Right lung (tissue), 10 donors: ENCODE measurements at places on chromosomes 7 and 10.

DNA sequence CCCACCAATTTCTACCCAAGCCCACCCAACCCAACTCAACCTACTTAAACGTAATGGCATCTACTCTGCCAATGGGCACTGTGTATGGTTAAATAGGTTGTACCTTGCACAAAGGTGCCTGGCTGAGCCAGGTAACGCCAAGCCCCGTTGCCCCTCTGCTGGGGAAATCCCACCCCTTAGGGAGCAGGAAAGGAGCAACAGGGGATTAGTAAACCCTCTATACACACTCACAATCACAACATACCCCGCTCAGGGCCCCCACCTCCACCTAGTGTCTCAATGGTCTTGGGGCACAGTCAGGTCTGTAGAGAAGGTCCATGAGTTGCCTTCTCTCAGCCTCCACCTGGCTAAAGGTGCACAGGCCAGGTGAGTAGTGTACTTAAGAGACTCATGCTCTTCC lies 74.3 kb upstream of the PCBD1 start:
- no peak for DNase-seq

DNA sequence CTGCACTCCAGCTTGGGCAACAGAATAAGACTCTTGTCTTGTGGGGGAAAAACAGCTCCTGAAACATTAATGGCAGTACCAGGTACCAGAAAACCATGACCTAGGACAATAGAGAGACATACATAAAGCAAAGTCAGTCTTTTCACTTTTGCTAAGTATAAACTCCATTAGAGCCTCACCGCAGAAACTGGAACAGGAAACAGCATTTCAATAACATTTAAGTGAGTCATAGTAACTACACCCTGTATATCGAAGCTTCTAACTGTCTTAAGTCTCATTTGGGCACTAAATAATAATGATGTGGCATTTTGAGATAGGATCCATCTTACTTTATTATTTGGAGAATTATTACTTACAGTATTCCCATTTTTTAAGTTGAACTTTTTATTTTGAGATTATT lies 517.8 kb upstream of the CELF2 start:
- no peak for DNase-seq

GRCh38 chr7:129665013-129665401 lies 53.5 kb downstream of the NRF1 start:
- no peak for DNase-seq

- no peak for DNase-seq
These were observed 76.2 kb upstream of the CCDC71L start for GRCh38 chr7:106737202-106737562.

DNA sequence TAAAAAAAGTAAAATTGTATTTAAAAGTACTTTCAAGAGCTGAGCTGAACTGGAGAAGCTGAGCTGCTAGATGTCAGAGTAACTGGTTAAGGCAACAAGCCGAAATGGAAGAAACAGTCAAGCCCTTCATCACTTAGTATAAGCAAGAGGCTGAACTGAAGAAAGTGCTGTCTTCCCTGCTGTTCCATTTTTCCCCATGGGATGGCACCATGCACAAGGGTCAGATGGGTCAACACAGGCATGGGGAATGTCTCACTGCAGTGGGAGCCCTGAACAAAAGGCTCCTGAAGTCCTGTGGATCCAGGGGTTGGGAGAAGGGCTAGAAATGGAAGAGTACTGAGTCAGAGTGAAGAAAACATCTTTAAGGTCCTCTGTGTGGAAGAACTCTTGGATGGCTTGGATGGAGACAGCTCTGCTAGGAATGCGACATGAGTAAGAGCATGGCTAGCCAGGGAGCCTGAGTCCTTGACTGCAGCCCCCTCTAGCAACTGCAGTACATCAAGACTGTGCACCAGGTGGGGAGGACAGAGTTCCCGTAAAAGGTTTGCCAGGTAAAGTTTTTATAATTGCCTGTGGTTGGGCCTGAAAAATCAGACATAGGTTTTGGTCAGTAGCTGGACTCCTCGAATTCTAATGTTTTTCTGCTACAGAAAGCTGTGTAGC lies 348.3 kb downstream of the GPR158 start:
- DNase-seq, result no peak

- DNase-seq, result no peak
These were observed 22.6 kb downstream of the PLAC9 start for GRCh38 chr10:80154978-80155695.

- no peak for DNase-seq
These were observed 5.2 kb upstream of the NKX6-2 start for GRCh38 chr10:132790934-132791829.

GRCh38 chr10:9342885-9343570 lies 1288.5 kb downstream of the GATA3 start:
- DNase-seq, result peak; percentile 33

GRCh38 chr7:81669476-81670105 lies 100.3 kb downstream of the HGF start:
- DNase-seq, result no peak

GRCh38 chr7:1555813-1556543 lies at the start of gene TMEM184A:
Gene TMEM184A, minus strand, starts transcription at chr7:1556205. Its CDS starts 721 bp downstream, at chr7:1555484.
- DNase-seq, result no peak

DNA sequence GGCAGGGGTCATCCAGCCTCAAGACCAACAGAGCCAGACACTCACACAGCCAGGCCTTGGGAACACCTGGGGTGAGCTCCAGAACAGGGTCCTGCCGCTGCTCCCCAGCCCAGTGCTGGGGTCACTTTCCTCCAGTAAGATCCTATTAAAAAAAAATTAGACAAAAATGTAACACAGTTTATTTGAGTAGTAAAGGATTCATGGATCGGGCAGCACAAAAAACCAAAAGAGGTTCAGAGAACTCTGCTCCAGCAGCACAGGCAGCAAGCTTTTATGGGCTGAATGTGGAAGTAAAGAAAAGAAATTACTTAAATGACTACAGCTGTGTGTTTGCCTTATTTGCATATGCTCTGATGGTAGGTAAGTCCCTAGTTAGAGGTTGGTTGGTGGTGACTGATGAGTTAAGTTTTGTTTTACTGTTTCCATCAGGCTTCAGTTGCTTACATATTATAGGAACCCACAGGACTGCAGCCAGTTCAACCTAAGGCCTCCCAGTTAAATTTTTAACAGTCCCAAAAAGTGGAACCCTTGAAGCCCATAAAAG lies 80.5 kb upstream of the FGFR2 start:
- no peak for DNase-seq

- DNase-seq, result no peak
These were observed 4.6 kb downstream of the LANCL2 start for GRCh38 chr7:55369427-55370400.

GRCh38 chr10:22463255-22463654 lies 118.0 kb downstream of the SPAG6 start:
- DNase-seq, result no peak

GRCh38 chr10:24938525-24938924 lies 13.9 kb downstream of the PRTFDC1 start:
- DNase-seq, result no peak

GRCh38 chr10:60236869-60237524 lies 152.7 kb downstream of the ANK3 start:
- no peak for DNase-seq
